ENCODE measurements at places on chromosomes 5 and 9.

GRCh38 chr5:65858316-65858715 is 68.1 kb upstream of the ERBIN start:
- no peak for DNase-seq

DNA sequence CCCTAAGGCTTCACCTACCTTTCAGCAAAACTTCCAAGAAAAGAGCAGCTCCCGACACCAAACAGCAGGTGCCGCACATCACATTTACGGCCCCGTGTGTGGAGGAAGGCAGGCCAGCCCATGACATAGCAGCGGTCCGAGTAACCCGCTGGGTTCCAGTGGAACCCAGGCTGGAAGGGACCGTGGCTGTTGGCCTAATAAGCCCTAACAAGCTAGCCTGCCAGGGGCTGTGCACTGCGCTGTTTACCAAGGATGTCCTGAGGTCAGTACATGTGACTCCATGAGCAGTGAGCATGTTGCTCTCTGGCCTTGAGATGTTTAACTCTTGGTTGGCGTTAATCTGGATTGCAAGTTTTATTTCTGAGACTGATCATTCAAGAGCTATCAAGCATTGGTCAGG is 131.5 kb downstream of the FSTL4 start:
- no peak for DNase-seq

GRCh38 chr5:103408408-103408807 is 149.8 kb downstream of the MACIR start:
- DNase-seq, result no peak

GRCh38 chr9:122370869-122371755 is at the start of gene PTGS1:
PTGS1 (plus strand) TSS chr9:122371024; CDS start chr9:122371085, 61 bp downstream.
- no peak for DNase-seq

DNA sequence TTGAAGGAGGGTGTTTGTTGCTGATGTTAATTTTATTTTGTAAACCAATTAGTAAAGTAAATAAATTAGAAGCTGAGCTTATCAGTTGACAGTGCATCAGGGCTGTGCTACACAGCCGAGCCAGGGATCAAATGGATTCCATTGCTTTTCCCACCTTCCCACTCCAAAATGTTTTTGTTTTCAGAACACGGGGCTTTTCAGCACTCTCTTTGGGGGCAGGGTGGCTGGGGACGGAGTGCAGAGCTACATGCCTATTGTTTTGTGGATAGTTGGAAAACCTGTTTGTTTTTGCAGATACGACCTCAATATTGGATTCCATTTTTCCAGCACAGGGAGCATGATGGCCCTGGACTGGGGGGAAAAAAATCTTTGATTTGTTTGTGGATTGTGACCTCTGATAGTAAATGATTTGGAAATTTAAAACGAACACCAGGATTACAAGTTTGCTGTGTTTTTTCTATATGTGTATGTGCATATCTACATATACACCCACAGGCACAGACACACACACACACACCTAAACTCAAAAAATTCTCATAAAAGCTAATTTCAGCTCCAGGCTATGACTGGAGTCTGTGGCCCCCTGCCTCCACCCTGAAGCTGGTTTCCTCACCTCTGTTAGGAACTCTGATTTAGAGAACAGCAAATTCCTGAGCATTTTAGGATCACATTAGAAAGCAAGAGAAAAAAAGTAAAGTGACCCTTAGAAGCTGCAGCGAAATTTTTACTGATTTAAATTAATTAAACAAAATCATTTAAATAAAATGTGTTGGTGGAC is 371.7 kb upstream of the IRX2 start:
- DNase-seq, result no peak

GRCh38 chr9:123426406-123426805 is 70.4 kb downstream of the CRB2 start:
- no peak for DNase-seq
